ENCODE measurements at places on chromosomes 2 and 18.

DNA sequence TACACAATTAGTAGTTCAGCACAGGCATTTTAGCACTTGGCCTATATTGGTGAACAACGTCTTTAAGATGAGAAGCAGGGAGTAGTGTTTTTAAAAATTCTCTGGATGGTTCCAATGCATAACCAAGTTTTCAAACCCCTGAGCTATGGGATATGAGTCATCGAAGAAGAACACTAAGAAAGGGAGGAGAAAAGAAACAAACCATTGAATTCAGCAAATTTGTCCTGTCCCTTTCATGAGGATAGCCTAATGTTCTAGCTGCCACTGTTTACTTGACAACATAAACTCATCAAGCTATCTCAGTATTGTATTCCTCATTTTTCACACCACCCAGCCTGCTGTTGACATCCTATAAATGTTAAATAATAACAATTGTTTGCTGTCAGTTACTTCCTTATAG, 158.0 kb downstream of the BARD1 start:
- no peak for DNase-seq

DNA sequence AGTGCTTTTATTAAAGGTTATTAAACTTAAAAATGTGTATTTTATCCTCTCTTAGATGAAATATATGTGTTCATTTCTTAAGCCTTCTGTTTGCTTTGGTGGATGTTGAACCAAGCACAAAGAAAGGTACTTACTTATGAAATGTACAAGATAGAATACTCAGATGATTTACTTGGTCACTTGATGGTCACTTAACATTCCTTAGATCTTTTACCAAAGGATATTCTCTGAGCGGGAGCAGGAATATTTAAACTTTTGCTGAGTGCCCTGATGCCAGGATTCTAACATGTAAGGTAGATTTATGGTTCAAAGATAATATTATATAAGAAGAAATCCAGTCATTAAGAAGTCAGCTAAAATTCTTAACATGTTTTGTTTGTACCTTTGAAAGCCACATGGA, 193.5 kb upstream of the ZEB2 start:
- DNase-seq: no peak

DNA sequence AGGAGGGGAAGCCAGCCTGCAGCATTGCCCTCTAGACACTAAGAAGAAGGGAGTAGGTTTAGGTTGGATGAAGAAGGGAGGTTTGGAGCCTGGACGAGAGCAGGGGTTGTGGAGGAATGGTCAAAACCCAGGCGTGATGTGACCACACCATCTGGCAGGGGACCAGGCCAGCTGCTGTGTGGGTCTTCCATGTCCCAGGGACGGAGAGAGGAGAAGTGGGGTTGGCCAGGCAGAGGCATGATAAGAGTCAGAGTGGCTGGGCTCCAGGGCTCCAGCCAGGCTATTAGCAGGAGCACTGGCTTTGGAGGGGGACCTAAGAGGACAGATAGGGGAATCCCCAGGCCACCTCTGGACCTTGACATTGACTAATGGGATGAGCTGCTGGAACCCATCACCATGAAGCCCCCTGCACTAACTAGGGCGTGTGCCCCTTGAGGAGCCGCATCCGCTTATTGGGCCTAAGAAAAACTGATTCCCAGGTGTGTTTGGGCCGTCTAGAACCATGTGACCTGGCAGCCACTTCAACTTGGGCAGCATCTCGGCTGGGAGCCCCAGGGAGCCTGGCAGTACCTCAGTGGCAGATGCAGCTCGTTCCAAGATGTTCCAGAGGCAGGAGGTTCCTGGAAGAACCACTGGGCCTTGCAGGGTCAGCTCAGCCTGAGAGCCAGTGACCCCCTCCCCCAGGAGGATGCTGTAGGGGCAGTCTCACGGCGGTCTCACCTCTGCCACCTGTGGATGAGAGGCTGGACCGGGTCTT, 235.1 kb downstream of the AGAP1 start:
- DNase-seq: no peak

DNA sequence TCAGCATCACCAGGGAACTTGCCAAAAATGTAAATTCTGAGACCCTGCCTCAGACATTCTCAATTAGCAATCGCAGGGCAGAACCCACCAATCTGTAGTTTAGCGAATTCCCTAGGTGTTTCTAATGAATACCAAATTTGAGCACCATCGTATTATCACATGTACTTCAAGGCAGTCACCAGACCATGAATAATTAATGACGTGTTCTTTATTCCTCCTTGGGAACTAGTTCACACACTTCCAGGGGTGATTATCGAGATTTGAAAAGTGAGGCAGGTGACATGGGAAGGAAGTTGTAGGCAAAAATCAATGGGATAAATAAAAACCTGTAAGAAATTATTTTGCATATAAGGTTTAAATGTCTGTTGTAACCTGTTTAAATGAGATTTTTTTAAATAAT, 102.5 kb upstream of the CRIM1 start:
- DNase-seq: no peak

GRCh38 chr2:16037808-16038457, 97.6 kb downstream of the MYCN start:
- no peak for DNase-seq

GRCh38 chr18:45962461-45962860, 4.7 kb downstream of the EPG5 start:
- no peak for DNase-seq

GRCh38 chr18:49381267-49381845, 79.1 kb downstream of the DYM start:
- DNase-seq: no peak

DNA sequence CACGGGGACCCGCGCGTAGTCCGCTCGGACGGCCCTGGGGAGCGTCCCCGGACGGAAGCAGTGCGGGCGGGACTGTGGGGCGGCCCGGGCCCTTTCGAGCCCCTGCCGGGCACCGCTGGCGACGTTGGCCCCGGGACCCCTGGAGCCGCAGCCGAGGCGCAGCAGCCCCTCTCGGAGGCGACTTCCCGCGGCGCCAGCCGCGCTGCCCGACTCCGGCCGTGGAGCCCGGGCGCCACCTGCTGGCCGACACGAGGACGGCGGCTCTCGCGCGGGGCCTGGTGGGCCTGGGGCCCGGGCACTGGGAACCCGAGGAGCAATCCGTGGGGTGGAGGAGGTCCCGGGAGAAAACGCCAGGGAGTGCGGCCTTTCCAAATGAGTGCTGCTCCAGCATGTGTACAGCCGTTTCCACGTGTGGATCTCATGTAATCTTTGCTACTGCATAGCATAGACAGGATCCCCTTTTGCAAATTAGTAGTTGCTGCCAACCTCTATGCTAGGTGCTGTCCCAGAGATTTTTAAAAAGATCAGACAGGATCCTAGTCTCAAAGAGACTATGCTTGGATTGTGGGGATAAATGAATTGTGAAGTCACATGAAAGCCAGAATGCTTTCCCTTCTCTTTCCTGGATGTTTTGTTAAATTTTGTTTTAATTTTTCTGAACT, 4.0 kb downstream of the ID2 start:
- peak; percentile 83 for DNase-seq

DNA sequence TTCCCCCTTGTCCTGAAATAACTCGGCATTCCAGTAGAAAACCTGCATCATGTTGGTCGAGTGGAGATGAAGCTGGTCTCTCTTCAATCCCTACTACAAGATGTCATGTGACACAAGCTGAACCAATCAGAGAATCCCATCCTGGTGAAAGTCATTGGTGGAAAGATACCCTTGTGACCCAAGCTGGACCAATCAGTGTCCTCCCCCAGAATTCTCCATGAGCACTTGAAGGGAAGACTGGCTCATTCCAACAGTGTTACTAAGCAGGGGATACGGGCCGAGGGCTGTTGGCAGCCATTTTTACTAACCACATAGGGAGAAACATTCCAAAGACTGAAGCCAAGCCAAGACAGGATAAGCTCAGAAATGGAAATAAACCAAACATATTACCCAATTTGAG, 298.3 kb downstream of the ICOS start:
- DNase-seq: no peak

DNA sequence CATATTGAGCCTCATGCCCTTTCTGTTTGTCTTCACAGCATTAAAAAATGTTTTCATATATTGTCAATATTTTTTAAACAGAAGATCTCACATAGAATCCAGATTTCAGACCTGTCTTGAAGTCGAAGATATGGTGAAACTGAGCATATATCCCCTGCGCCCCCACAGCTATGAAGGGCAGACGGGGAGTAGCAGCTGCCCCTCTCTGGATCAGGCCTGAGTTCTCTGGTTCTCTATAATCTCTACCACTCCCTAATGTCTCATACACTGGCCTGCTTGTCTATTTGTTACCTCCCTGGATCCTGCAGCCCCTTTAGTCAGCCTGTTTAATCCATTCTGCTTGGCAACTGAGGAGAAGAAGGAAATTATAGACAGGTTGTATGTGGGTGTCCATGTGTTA, 122.4 kb downstream of the LNPK start:
- no peak for DNase-seq

DNA sequence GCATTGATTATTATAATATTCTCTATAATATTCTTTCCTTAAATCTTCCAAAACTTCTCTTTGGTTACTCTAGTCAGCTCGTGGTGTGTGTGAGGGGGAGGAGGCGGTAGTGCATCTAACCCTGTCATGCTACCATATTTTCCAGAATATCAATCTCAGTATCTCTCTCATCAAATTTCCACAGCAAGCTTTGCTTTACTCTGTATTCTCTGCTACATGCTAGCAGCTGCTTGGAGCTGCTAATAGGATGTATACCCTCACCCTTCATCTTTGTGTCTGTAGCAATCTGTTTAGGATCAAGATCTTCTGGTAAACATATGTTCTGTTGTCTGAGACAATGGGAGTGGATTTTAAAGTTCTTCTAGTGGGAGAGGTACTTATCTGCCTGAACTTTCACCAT, 303.8 kb upstream of the KLHL14 start:
- DNase-seq: no peak

DNA sequence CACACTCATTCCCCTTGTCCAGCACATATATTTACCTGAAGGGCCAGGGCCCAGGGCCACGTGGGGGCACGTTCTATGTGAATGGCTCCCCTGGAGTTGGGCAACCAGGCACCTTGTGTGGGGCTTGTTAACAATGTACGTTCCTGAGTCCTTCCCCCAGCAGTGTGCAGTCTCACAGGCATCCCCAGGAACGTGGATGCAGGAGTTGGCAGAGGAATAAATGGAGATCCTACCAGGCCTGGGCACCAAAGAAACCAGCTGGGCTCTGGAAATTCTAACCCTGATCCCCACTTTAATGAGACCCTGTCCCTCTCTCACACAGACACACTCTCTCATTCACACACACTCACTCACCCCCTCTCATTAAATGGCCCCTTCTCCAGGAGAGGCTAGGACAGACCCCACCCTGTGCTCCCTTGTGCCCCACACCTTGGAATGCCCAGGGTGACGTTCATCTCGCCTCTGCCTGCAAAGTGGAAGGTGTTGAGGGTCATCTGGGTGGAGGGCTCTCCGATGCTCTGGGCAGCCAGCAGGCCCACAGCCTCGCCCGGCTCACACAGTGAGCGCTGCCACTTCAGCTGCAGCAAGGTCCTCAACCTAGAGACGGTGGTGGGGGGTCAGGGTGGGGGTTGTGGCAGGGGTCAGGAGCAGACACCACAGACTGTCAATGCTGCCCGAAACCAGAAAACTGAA, 65.6 kb downstream of the POLR1A start:
- DNase-seq: no peak

- no peak for DNase-seq
Measured at GRCh38 chr2:198811198-198811597, 646.5 kb downstream of the SATB2 start.

DNA sequence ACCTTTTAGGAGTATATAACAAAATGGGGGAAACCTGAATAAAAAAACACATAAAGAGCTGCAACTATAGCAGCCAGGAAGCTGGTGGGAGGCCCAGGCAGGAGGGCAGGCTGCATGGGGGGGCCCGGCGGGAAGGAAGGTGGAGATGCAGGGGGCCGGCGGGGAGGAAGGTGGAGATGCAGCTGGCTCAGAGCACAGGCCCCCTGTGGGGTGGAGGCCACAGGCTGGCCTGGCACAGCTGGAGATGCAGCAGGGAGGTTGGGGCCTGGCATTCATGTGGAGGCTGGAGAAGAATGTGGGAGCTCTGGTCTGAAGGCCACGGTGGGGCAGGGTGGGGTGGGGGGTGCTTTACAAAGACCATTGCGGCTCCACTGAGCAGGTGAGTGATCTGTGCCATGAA, 31.4 kb downstream of the FAM228A start:
- DNase-seq: no peak

DNA sequence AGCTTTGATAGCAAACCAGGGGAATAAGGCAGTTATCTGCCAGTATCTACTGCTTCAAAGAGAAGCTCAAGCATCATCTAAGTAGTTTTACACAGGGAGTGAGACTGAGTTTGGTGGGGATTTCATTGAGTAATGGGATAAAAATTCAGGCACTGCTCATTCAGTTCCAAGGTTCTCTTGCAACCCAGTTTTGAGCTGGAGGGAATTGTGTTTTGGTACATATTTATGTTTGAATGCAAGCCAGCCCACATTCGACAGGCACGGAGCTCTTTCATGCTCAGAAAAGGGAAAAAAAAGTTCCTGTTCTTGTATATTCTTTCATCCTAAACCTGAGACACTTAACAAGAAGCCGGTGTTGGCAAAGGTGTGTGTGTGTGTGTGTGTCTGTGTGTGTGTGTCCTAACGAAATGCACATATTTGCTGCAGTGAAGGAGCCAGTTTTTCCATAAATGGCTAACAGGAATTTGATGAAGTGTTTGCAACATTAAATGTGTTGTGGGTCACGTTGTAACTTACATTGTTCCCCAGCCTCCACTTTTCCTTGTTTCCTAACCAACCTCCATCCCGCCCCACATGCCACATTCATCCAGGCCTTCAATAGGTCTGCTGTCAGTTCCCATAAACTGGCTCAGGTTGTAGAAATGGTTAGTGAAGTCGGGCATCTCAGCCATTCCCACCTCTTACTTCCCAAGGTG, 311.1 kb downstream of the TXNL1 start:
- DNase-seq: no peak

DNA sequence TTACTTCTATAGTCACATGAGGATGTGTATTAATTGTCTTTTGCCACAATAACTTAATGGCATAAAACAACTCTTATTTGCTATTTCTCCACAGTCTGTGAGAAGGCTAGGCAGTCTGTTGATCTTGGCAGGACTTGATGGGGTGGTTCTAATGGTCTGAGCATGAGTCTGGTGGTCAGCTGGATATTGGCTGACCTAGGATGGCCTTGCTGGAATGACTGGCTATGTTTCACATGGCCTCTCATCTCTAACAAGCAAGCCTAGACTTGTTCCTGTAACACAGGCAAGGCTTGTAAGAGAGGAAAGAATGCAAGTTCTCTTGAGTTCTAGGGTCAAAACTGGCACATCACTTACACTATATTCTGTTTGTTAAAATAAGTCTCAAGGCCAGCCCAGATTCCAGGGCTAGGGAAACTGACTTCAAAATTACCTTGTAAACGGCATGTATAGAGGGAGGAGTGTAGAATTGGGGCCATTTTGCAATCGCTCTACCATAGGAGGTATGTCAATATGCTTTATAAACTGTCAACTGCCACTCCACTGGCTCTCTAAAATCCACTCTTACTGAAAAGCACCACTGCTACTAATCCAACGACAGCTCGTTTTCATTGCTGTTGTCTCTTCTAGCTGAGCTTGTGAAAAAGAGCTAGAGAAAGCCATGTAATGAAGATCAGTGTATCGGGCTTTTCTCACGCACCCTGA, 325.0 kb upstream of the PKDCC start:
- no peak for DNase-seq
